ENCODE measurements at places on chromosomes 13 and 19.

DNA sequence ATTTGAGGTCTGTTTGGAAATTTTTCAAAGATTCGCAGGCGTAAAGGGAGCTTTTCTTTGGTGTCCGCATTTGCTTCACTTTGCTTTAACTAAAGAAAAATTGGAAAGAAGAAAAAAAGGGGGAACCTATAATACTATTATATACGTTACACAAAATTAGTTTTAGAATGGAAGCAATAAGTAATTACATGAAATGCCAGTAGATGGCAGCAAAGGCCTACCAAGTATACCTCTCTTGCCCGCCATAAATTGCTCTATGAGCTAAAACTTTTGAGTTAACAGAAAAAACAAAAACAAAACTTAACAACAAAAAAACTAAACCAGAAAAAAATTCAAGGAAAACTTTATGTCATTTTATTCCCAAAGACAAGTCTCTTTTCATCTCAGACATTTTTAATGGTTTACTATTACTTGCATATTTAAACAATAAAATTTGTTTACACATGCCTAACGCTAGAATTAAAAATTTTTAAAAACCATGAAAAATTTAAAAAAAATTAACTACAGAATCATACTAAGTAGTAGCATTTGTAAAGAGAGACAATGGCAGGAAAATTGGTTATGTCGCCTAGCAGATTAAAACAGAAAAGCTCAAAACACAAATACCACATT lies 271.4 kb downstream of the NALCN start:
- no peak for DNase-seq

DNA sequence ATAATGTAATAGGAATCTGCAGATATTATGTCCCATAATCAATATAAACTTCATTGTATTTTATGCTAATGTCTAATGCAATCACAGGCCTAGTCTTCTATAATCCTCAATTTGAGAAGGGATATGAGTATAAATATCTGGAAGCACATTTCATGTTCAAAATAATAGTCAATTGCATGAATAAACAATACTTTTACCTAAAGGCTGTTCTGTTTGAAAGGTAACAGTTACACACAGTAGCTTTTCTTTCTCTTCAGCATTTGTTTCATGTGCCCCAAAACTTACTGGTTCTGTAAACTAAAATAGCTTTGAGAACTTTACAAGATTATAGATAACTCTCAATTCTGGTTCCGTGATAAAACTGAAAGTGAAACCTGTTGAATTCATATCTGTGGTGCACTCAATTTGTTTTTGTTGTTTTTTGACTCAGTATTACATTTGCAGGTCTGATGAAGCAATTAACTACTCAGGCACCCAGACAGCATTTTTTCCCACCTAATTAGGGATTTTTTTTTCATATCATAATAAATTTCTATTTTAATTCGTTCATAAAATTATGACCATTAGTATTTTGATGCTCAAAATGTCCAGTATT lies 1193.8 kb downstream of the SLITRK1 start:
- DNase-seq: no peak

- no peak for DNase-seq
Observed at GRCh38 chr13:113390874-113391497, 27.1 kb upstream of the GRTP1 start.

DNA sequence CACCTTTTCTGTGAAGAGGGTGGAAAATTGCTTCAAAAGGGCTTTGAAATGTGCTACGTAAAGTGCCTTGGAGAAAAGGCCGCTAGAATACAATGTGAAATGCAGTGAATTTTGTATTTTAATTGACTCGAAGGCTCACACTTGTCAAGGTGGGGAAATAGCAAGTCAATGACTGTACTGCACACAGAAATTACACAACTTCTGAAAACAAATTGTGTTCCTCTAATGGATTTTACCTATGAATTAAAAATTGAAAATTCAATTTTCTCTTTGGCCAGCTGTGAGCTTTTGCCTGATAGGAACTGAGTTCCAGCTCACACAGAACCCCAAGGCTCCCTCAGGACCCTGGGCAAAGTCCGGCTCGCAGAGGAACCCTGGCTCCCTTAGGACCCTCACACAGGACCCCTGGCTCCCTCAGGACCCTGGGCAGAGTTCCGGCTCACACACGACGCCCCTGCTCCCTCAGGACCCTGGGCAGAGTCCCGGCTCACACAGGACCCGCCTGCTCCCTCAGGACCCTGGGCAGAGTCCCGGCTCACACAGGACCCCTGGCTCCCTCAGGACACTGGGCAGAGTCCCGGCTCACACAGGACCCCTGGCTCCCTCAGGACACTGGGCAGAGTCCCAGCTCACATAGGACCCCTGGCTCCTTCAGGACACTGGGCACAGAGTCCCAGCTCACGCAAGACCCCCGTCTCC lies 324.9 kb downstream of the UQCRFS1 start:
- no peak for DNase-seq

- no peak for DNase-seq
Observed at GRCh38 chr19:46412650-46413261, 608 bp downstream of the CCDC8 start.

- peak; percentile 94 for DNase-seq
Observed at GRCh38 chr19:8342684-8343482, at the start of gene KANK3. Gene KANK3 (minus strand): TSS chr19:8343262. CDS start chr19:8337828, 5,434 bp downstream.

DNA sequence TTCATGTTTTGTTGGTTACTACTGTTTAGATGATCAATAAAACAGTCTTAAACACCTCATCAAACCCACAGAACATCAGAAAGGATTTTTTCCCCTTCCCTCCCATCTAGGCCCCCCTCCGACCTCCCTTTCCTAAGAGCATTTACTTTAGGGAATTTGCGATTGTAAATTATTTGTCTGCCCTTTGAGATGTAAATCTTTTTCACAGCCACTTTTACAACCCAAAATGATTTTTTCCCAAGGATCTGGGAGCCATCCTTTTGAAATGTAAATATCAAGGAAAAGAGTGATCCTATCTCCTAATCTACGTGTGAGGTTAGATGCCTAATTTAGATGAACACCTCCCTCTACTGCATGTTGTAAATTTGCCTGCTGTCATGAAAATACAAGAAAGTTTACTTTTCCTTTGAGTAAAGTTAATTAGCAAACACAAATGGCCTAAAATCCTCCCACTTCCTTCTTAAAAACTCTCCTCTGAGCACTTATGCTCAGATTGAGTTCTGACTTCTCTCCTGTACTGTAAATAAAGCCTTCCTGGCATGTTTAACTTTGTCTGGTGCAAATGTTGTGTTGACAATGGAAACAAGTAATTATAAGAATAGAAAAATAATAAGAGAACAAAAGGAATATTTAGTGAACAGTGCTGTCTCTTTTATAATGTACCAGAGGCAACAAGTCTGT lies 1646.9 kb upstream of the SPRY2 start:
- DNase-seq: no peak

- DNase-seq: peak; percentile 56
Observed at GRCh38 chr13:41694545-41695301, 237.4 kb downstream of the RGCC start.

GRCh38 chr13:21637296-21637695 lies 33.3 kb upstream of the MICU2 start:
- peak; percentile 80 for DNase-seq

DNA sequence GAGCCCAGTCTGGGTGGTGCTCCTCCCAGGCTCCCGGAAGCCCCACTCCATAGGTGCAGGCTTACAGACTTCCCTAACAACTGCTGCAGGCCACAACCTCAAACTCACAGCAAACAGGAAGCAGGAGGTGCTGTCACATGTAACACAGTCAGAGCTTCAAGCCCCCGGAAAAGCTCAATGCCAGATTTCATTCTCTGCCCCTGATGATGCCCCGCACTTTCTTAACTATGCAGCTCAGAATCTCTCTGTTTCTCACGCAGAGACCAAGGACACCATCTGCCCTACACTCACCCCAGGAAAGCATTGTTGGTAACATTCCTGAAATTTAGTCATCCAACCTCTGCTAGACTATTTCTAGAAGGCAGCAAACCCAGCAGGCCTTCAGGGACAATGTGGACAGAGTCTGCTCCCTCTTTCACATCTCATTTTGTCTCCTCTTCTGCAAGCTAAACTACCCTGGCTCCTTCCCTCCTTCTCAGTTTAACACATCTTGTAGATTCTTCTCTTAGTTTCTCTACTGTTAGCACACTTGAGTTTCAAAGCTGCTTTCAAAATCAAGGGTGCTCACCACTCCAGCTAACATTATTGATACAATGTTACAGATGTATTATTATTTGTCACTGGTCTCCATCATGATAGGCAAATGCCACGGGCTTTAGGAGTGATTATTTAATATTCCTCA lies 162.5 kb downstream of the KCTD12 start:
- DNase-seq: no peak

GRCh38 chr13:33228648-33229445 lies 56.7 kb downstream of the STARD13 start:
- no peak for DNase-seq

DNA sequence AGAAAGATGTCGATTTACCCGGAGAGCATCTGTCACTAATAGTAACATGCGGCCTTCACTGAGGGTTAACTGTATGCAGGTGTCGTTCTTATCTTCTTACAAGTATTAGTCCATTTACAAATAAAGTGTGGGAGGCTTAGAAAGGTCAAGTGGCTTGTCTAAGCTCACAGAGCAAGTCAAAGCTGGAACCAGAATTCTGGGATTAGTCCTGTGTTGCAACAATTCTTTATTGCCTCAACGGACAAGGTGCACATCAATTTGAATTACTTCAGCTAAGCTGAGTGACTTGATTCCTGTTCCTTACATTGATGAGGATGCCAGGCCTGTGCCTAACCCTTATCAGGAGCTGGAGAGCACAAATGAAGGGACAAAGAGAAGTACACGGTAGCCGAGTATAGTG lies 1193.6 kb downstream of the UQCRFS1 start:
- DNase-seq: no peak

All from ureter (tissue), 1 donor.